ENCODE measurements at places on chromosomes 3 and 15.

DNA sequence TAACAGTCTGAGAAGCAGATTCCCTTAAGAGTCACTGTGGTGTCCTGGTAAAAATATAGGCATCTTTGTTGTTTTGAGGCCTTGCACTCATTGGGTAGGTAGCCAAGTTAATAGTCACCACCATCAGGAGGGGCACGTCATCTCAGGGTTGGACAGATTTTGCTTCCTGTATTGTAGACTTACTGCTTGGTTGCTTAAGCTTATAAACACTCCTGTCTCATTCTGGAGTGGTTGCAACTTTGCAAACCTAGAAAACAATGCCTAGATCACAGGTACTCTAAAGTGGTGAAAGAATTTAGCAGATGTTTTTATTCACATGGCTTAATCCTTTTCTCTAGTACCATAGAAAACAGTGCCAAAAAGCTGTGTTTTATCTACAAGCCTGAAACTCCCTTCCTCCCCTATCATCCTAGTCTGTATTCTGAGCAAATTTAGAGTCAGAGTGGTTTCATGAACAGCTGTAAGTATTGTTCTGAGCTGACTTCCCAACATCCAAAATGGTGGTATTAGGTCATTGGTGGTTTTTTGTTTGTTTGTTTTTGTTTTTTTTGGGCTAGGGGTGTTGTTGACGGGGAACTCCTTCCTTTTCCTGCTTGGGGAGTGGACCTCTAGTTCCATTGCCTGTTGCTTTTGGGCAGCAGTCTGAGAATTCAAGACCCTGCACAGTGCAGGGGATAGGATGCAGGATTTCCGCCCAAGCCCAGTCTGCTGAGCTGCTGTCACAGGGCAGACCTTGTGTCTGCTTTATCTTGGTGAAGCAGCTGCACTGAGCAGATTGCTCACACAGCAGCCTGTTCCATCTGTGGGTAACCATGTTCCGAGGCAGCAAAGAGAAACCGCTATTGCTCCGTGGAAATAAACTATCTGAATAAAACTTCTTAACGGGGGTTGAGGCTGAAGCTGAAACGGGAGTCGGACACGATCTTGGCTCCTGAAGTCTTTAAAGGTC lies 202.0 kb downstream of the AKAP13 start:
- DNase-seq = peak; percentile 81

- peak; percentile 96 for DNase-seq
Observed at GRCh38 chr15:32669896-32670611, 28.5 kb downstream of the SCG5 start.

GRCh38 chr3:111763968-111764367 lies 95.1 kb upstream of the PHLDB2 start:
- peak; percentile 90 for DNase-seq

DNA sequence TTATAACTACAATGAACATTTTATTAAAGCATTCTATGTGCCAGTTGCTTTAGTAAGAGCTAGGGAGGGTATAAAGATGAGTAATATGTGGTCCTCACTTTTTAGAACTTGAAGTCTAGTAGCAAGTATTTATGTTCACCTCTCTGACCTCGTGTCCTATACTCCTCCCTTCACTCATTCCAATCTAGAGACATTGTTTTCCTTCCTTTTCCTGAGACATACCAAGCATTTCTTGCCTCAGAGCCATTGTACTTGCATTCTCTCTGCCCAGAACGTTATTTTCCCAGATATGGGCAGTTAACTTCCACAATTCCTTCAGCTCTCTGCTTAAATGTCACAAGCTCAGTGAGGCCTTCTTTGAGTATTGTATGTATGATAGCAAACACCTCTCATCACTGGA lies 408.6 kb downstream of the PDCD6IP start:
- peak; percentile 35 for DNase-seq

GRCh38 chr3:153172796-153173757 lies 11.1 kb downstream of the RAP2B start:
- DNase-seq = no peak

Measured in fibroblast of the aortic adventitia (primary cell).